ENCODE measurements at places on chromosomes 13 and 19.

DNA sequence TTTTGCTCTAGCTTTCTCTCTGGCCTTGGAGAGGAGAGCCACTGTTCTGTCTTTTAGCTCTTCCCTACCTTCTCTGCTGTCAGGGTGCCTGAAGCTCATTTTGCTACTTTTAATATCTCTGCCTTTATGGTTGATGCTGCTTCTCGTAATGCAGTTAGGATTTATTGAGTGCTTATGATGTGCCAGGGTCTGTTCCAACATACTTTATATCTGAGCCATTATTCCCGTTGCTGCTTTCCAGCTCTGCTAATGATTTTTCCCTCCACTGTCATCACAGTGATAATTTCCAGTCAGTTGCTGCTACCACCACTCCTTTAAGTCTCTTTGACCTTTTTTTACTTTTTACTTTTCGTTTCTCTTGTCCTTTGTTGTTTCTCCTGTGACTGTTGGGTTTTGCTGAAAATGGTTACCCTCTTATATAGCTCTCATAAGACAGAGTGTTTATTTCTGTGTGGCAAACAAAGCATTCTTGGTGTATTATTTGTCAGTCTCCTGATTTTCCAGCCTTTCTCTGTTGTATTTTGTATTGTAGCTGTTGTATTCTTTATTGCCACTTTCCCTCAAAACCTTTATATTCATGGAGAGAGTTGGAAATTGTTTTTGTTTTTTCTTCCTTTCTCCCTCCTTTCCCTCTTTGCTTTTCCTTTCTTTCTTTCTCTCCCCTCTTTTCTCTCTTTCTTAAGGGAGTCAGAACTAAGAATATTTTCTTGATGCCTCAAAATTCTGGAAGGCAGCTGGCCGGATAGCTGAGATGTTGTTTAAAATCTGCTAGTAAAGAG, 37.4 kb downstream of the COG6 start:
- DNase-seq, result no peak

- no peak for DNase-seq
These were observed 42.6 kb downstream of the ZNF527 start for GRCh38 chr19:37413313-37414084.

DNA sequence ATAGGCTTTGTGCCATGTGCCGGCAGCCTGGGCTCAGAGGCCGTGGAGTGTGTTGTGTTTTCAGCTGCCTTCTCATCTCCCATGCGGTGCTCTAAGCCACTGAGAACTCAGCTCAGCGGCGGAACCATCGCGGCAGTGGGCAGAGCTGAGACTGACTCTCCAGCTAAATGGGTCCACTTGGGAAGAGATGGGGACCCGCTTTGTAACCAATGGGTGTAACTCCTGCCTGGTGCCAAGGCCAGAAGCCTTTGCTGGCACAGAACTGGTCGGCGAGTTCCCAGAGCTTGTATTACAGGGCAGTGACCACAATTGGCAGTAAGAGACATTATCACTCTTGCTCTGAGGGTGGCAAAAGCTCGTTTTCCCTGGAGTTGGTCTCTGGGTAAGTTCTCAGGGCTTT, 183.0 kb downstream of the STK24 start:
- DNase-seq, result no peak

- DNase-seq, result no peak
These were observed 613.9 kb downstream of the TBC1D4 start for GRCh38 chr13:74868049-74868448.

- no peak for DNase-seq
These were observed 46.0 kb downstream of the PDCD5 start for GRCh38 chr19:32626969-32627368.

DNA sequence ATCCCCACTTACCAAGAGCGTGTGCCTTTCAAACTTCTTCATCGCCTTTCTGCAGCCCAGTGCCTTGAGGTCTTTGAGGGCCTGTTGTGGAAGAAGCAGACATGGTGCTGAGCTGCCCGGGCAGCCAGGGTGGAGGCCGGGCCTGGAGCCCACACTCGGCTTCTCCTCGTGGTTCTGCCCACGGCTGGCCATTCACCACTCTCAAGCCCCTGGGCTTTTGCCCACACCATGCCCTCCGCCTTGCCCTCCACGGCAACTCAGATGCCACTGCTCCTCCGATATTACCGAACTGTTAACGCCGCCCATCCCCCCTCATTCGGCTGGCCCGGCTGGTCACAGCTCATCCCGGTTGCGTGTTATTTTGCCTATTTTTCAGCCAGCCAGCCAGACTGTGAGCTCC, 5.3 kb downstream of the IL4I1 start:
- no peak for DNase-seq

DNA sequence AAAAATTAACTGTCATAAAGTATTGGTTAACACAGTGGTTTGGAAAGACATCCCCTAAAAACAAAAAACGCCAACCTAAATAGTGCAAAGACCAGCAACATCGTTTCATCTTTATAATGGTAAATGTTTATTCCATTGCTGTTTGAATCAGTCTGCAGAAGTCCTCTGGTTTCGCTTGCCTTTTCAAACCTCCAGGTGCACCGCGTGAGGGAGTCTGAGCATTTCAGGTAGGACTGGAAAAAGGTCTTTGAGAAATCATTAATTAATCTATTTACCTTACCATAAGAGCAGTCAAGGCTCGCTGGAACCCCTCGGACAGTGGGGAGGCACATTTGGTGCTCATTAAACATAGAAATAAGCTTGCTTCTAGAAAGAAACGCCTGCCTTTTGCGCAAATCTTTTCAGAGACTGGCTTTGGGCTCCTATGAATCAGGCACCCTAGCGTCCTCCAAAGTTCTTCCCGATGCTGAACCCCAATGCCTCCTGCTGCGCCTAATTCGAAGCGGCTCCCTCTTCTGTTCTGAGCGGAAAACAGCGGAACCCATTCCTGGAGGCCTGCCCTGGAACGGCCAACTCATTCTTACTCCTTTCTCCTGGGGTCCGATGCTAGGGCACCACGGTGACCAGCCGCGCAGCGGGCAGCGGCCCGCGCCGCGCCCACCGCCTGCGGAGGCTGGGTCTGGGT, 951 bp upstream of the MTUS2 start:
- no peak for DNase-seq

GRCh38 chr19:55231391-55232285, 3.1 kb upstream of the TMEM86B start:
- no peak for DNase-seq

DNA sequence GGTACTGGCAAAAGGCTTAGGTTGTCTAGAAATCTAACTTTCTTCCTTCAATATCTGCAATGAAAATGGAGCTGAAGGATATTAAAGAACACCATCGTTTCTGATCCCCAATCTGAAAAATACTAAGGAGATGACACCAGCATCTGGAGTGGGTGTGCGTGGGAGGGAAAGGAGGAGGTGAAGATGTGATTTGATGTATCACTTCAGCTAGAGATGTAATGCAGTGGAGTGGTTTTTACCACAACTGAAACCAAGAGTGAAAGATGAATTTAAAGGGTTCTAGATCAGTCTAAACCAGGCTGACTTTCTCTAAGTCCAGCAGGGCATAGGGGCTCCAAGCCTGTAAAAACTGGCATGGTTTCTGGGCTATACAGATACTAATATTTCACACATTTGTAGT, 148.4 kb downstream of the AKAP11 start:
- no peak for DNase-seq

DNA sequence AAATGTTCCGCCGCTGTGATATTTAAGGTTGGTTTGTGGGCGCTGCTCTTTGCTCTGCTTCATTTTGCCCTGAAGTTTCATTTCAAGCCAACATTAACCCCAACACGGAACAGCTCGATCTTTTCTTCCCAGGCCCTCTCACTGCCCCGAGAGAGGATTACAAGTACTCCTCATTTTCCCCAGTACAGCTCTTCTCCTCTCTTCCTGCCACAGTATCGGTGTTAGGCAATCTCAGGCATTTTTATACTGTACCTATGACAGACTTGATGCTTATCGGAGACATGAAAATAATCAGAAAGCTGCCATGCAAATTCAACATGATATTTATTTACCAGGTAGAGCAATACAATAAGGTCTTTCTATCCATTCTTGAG, 1.3 kb upstream of the EDNRB start:
- DNase-seq, result no peak

DNA sequence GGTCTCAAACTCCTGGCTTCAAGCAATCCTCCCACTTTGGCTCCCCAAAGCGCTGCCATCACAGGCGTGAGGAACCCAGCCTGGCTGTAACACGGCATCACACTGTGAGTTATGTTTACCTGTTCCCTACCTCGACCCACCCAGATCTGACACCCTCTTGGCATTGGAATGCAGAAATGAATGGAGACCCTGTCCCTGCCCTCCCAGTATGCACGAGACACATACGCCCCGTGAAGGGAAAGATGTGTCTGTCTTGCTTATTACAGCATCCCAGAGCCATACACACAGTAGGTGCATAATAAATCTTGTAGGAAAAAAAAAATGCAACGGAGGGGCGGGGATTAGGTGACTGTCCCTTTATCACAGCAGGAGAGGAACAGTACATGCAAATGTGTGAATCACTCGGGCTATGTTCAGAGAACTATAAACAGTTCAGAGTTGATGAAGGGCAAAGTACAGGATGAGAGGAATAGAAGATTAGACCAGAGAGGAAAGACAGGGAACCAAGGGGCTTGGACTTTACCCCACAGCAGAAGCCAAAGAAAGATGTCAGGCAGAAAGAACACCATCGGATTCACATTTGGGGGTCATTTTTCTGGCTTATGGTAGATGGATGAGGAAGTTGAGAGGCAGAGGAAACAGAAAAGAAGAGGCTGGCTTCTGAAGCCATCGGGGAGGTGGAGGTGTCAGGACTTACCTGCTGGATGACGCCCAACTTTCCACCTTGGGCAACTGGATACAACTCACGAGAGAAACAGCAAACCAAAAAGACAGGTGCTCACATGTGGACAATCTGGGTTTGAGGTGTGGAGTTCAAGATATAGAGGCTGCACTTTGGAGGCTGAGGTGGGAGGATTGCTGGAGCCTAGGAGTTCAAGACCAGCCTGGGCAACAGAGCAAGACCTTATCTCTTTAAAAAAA, 94.3 kb downstream of the INSR start:
- DNase-seq, result no peak

GRCh38 chr13:48551329-48551728, 18.4 kb upstream of the RCBTB2 start:
- no peak for DNase-seq

DNA sequence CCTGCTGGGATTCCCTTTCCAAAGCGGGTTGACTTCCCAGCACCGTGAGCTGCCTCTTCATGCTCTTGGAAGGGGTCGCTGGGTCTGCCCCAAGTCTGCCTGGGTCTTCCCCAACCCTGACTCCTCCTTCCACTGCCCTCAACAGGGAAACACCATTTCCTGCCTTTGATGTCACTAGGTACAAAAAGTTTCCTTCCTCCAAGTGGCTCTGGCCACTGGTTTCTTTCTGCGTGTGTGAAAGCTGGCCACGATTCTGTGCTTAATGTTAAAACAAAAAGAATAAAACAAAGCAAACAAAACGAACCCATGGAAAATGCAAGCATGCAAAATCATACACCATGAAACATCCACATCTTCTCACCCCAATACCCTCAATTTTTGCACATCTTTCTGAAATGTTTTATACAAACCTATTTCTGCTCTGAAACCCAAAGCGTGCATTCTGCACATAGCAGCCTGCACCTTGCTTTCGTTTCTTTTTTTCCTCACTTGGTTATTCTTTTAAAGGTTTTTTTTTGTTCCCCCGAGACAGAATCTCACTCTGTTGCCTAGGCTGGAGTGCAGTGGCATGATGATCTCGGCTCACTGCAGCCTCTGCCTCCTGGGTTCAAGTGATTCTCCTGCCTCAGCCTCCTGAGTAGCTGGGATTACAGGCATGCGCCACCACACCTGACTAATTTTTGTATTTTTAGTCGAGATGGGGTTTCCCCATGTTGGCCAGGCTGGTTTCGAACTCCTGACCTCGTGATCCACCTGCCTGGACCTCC, 12.5 kb upstream of the TNFSF9 start:
- DNase-seq, result no peak

DNA sequence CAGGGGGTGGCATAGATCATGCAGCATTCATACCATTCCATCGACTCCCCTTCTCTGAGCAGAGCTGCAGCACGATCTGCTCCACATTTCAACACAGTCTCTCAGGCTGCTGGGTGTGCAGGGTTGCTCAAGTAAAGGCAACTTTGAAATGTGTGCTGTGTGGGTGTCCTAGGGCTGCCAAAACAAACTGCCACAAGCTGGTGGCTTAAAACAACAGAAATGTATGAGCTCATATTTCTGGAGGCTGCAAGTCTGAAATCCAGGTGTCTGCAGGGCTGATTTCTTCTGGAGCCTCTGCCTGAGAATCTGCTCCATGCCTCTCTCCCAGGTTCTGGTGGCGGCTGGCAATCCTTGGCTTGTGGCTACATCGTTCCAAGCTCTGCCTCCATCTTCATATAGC, 63.7 kb upstream of the WDFY2 start:
- no peak for DNase-seq

DNA sequence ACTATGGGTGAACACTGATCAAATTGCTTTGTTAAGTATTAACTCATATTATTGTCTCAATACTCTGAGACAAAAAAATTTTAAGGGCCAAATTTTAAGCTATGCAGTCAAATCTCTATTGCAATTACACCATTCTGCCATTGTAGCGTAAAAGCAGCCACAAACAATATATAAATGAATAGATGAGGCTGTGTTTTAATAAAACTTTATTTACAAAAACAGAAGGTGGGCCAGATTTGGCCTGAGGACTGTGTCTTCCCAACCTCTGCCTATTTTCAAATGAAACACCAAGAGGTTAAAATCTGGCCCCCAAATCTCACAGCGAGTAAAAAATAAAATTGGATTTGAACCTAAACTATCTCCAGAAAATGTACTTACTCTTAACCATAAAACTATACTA, 51.7 kb downstream of the MBD3L2B start:
- no peak for DNase-seq

GRCh38 chr19:3107658-3108057, 13.5 kb downstream of the GNA11 start:
- DNase-seq, result no peak

GRCh38 chr13:27637289-27637626, 15.6 kb downstream of the POLR1D start:
- DNase-seq, result no peak

- peak; percentile 85 for DNase-seq
These were observed 6.1 kb downstream of the SBNO2 start for GRCh38 chr19:1167687-1168571.

- DNase-seq, result no peak
These were observed 56.6 kb downstream of the TBC1D4 start for GRCh38 chr13:75425216-75426009.

DNA sequence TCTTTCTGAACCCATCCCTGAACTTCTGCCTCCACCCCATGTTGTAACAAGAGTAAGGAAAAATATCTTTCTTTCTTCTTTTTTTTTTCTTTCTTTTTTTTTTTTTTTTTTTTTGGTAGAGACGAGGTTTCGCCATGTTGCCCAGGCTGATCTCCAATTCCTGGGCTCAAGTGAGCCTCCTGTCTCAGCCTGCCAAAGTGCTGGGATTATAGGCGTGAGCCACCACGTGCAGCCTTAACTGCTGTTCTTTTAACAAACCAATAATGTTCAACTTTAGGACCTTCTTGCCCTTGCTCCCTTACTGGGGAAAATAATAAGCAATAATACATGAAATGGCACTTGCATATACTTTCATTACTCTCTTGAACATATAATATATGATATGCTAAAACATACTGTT, 19.6 kb downstream of the GPR183 start:
- no peak for DNase-seq

GRCh38 chr19:35346193-35347052, 1.3 kb upstream of the FFAR1 start:
- peak; percentile 79 for DNase-seq

GRCh38 chr19:55452749-55453346, 8.6 kb downstream of the ISOC2 start:
- DNase-seq, result peak; percentile 78

Data from lower leg skin (tissue), 4 donors.